ENCODE measurements at places on chromosomes 4 and X. TPM values are rescaled to one million over a fixed set of nuclear protein-coding genes. Genes with fewer than 3 reads are reported as not detected.

PAK3 gene
- total RNA-seq: 0.27 TPM

NMU gene
- not detected for total RNA-seq

BEND2 gene
- not detected for total RNA-seq

NDUFB11 gene
- total RNA-seq: 171 TPM

MAOA gene
- total RNA-seq: 113 TPM

DNA sequence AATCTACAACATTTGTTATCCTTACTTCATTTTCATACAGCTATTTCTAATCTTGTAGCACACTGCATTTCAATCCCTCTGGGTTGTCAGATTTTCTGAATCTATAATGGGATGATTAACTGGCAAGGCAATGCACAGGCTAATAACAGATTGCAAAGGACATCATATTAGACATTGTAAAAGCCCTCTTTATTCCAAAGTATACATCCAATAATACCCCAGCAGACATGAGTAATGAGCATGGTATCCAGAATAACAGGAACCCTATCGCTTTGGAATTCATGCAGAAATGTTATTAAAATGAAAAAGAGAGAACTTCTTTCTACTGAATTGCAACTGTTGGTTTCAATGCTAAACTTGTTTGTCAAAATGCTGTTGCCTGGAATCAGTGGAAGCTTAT, 122.9 kb downstream of the C4orf33 start:
- no peak for DNase-seq
- no peaks in the 10 kb centered on the region for H3K36me3 ChIP-seq
- H3K4me3 ChIP-seq: no peak overlapping the region
- peaks cover 3% of the 10 kb centered on the region for H3K4me1 ChIP-seq
- H3K27ac ChIP-seq: no peak overlapping the region
- H3K27me3 ChIP-seq: no peaks in the 10 kb centered on the region

DNA sequence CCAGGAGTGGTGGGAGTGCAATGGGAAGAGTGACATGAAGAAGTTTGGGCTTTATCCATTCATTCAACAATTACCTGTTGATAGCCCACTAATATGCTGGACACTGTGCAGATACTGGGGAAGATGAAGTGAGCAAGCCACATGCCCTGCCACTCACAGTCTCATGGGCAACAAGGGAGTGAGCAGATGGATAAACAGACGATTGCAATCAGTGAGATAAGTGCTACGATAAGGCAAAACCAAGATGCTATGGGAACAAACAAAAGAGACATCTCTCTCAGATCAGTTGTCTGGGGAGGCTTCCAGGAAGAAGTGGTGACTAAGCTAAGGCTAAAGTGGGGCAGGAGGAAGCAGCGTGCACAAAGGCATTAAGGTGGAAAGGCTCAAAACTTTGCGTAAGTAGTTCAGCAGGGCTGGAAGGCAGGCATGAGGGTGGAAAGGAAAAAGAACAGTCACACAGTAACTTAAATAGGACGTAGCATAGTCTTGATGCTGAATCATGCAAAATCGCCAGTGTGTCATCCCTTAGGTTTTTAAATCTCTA, 31.7 kb downstream of the GAB3 start:
- peaks cover 2% of the 10 kb centered on the region for H3K36me3 ChIP-seq
- no peak for DNase-seq
- H3K27me3 ChIP-seq: no peaks in the 10 kb centered on the region

DNA sequence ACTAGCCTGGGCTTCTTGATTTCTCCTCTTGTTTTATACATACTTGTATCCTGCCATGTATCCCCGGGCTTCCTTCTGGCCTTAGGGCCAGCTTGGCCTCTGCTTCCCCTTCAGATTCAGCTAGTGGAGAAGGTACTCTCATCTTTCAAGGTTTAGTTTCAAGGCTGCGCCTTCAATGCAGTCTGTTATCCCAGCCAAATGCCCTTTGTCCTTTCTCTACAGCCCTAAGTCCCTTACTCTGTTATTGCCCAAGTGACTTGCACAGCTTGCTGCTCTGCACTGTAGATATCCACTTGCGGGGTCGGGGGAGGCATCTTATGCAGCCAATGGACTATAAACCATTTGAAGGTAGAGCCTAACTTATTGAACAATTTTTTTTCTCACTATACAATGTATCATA, 357.5 kb downstream of the PPP1R2C start:
- H3K4me3 ChIP-seq: no peak overlapping the region
- H3K27me3 ChIP-seq: no peaks in the 10 kb centered on the region
- no peaks in the 10 kb centered on the region for H3K4me1 ChIP-seq

- DNase-seq: no peak
- H3K4me1 ChIP-seq: no peaks in the 10 kb centered on the region
- H3K27ac ChIP-seq: no peak overlapping the region
These were observed 129.3 kb downstream of the CPEB2 start for GRCh38 chr4:15131551-15131950.

- no peaks in the 10 kb centered on the region for H3K27me3 ChIP-seq
- no peak overlapping the region for H3K4me3 ChIP-seq
- H3K27ac ChIP-seq: no peak overlapping the region
- no peaks in the 10 kb centered on the region for H3K36me3 ChIP-seq
- no peak for DNase-seq
- H3K4me1 ChIP-seq: no peaks in the 10 kb centered on the region
These were observed 257.1 kb upstream of the ACTRT1 start for GRCh38 chrX:128309311-128309710.

- no peaks in the 10 kb centered on the region for H3K27me3 ChIP-seq
- DNase-seq: peak; percentile 11
- H3K4me3 ChIP-seq: no peak overlapping the region
- H3K36me3 ChIP-seq: no peaks in the 10 kb centered on the region
- no peak overlapping the region for H3K27ac ChIP-seq
- peaks cover 3% of the 10 kb centered on the region for H3K4me1 ChIP-seq
These were observed 13.3 kb downstream of the CLDN2 start for GRCh38 chrX:106933538-106933961.

DNA sequence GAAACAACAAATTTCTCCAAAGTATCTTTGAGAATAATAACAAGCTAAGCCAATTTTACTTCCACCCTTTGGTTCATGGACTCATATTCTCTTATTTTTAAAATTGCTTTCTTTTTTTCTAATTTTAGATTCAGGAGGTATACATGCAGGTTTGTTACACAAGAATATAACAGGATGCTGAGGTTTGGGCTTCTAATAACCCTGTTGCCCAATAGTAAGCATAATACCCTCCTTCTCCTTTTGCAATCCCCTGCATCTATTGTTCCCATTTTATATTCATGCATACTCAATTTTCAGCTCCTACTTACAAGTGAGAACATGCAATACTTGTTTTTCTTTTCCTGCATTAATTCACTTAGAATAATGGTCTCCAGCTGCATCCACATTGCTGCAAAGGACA, 202.3 kb upstream of the FSTL5 start:
- H3K4me3 ChIP-seq: no peak overlapping the region
- no peaks in the 10 kb centered on the region for H3K36me3 ChIP-seq
- no peak for DNase-seq
- no peak overlapping the region for H3K27ac ChIP-seq
- H3K4me1 ChIP-seq: no peaks in the 10 kb centered on the region

DNA sequence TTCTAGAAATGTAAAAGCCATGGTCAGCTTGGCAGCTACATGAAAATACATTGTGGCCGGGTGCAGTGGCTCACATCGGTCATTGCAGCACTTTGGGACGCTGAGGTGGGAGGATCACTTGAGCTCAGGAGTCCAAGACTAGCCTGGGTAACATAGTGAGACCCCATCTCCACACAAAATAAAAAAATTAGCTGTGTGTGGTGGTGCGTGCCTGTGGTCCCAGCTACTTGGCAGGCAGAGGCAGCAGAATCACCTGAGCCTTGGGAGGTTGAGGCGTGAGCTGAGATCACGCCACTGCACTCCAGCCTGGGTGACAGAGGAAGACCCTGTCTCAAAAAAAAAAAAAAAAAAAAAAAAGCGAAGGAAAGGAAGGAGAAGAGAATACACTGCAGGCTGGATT, 29.0 kb downstream of the RNF212 start:
- no peak overlapping the region for H3K4me3 ChIP-seq
- no peaks in the 10 kb centered on the region for H3K4me1 ChIP-seq
- H3K36me3 ChIP-seq: no peaks in the 10 kb centered on the region
- peaks cover 67% of the 10 kb centered on the region for H3K27me3 ChIP-seq

- no peak for DNase-seq
- H3K4me3 ChIP-seq: no peak overlapping the region
- H3K36me3 ChIP-seq: no peaks in the 10 kb centered on the region
- H3K4me1 ChIP-seq: peaks cover 4% of the 10 kb centered on the region
These were observed 39.6 kb upstream of the GPR78 start for GRCh38 chr4:8540586-8540985.

GRCh38 chr4:1196421-1197183, 24.2 kb upstream of the SPON2 start:
- peaks cover 52% of the 10 kb centered on the region for H3K4me1 ChIP-seq
- no peak overlapping the region for H3K27ac ChIP-seq
- no peak overlapping the region for H3K4me3 ChIP-seq
- H3K27me3 ChIP-seq: no peaks in the 10 kb centered on the region

DNA sequence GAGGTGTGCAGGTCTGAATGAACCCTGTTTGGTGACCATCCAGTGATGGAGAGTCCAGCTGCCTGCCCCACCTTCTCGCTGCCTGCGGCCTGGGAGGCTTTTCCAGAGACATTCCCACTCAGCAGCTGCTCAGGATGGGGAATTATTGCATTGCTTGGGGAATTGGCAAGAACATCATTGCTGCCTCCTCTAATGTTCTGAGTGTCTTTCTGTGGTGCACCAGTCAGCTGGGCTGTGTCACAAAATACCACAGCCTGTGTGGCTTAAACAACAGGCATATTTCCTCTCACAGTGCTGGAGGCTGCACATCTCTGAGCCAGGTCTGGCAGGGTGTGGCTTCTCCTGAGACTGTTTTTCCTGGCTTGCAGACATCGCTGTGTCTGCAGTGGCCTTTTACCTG, 86.8 kb upstream of the AFAP1 start:
- H3K36me3 ChIP-seq: peaks cover 7% of the 10 kb centered on the region
- no peak for DNase-seq
- no peaks in the 10 kb centered on the region for H3K27me3 ChIP-seq
- H3K4me1 ChIP-seq: no peaks in the 10 kb centered on the region
- H3K27ac ChIP-seq: no peak overlapping the region
